HT1080 (cell line): ENCODE measurements at places on chromosomes 1 and 21.

DNA sequence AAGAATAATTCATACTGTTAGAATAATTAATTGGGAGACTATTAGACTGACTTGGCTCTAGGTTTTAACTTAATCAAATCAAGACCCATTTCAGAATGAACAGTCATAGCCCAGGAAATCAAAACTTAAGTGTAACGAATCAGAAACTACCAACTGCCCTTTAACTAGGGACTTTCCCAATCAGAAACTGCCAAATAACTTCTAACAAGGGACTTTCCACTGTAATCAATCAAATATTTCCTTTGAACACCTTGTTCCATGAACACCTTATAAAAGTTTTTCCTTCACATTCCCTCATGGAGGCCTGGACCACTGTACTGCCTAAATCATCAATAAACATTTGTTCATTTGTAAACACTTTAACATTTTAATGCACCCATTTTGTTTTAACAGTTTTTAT, 1054.7 kb upstream of the TMPRSS15 start:
- DNase-seq: no peak

GRCh38 chr1:172472495-172472894, 28.6 kb upstream of the PIGC start:
- no peak for DNase-seq

DNA sequence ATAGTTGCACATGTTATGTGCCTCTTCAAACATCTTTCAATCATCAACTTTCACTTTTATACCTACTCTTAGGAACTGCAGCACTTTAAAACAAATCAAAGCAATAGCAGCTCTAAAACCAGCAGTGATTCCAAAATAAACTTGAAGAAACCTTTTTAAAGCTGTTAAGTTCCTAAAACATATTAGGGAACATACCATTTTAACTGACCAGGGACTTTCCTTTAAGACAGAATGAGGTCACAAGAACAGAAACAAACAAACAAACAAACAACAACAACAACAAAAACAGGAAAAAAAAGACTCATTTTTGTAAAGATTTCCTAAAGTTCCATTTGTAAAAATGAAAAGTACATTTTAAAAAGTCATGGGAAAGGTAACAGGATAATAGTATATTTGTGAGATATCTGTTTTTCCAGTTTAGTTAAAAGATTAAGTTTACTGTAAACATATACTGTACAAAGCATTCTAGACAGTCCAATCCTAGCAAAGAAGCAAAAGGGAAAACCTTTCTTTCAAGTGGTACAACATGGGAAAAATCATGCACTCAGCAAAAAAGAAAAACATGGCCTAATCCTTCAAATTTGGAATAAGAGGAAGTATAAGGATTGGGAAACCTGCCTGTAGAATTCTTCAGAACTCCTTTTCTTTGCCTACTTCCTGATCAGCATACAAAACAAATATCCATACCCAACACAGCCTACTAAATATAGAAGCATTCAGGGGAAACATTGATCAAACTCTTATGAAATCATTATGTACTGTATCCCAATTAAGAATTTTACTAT, 45.5 kb downstream of the EPS15 start:
- no peak for DNase-seq

- DNase-seq: no peak
Measured at GRCh38 chr1:226722240-226722900, 16.7 kb downstream of the ITPKB start.

DNA sequence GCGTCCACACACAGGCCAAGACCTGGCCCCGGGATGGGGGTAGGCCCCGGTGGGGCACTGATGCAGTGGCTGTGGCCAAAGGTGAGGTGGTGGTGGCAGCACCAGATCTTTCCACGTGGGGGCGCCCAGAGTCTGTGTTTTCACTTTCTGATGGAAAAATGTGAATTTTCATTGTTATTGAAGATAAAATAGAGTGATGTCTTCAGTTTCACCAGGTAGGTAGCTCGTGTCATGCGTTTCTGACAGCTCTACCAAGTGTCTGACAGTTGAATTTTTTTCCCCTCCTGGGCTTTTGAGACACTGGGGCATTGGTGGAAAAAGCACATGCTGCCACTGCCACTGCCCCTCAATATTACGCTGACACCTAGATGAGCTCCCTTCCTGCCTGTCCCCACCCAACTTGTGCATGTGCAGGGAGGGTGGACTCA, 40.0 kb upstream of the MAGOH start:
- peak; percentile 36 for DNase-seq

GRCh38 chr21:45163413-45164123, 89.2 kb downstream of the ADARB1 start:
- DNase-seq: no peak

DNA sequence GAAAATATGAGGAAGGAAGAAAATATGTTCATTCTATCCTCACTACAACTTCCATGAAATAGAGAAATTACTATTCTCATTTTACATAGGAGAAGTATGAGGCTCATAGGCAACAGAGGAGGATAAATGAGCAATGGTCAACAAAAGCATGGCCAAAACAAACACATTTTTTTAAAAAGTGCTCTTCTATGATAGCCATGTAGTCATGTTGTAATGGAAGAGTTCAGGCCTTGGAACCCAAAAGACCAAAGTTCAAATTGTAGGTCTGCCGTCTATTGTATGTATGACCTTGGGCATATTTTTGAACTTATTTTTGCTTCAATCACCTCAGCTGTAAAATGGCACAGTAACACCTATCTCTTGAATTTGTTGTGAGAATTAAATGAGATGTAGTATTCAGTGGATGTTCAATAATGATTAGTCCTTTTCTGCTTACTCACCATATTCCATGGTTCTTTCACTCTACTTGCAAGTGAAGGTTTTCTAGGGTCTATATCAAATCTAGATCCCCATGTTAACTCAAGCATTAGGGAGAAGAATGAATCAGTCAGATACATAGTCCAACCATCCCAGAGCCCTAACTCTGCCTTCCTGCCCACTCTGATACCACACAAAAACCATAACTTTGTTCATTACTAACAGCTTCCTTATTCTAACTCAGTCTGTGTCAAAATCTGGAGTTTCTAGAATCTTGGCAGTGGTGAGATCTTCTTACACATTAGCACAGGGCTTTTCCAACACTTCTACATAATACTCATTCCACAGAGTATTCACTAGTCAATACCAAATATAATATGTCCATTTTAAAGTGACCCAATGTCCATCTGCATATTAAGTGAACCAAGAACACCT, 353.2 kb downstream of the PLPP3 start:
- DNase-seq: no peak

- no peak for DNase-seq
Measured at GRCh38 chr1:99969260-99969728, 502 bp upstream of the SLC35A3 start.
